ENCODE measurements at places on chromosomes 16 and 17. TPM values are rescaled to one million over a fixed set of nuclear protein-coding genes. Genes with fewer than 3 reads are reported as not detected.

DNA sequence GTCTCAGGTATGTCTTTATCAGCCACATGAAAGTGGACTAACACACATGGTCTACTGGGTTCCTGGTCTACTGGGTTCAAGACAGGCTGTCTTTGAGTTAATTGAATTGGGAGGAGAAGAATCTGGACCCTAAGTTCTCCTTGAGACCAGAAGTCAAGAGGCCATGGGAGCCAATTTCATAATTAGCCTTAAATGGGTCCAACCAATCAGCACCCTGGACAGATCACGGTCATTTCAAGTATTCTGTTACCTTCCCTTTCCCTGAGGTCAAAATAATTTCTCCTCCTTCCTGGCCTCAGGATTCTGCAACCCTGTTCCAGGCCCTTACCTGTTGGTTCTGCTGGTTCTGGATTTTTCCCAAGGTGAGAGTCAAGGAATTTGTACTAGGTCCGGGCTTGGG is 23.8 kb downstream of the OSBPL7 start:
- no peaks in the 10 kb centered on the region for H3K4me1 ChIP-seq
- no peaks in the 10 kb centered on the region for H3K36me3 ChIP-seq
- H3K27me3 ChIP-seq: no peaks in the 10 kb centered on the region
- no peak for DNase-seq

DNA sequence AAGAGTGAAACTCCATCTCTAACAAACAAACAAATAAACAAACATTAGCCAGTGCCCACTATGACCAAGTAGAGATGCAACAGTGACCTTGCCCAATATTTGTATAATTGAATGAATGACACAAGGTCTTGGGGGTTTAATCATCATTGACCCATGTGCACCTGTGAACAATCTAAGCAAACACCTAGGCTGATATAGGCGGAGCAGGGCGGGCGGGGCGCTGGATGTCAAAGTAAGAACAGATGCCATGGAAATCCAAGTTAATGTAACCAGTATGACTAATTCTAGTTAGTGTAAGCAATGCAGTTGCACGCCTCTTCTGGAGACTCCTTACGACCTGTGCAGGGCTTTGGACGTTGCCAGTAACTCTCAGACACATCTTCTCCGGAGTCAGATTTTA is 17.6 kb downstream of the RCVRN start:
- H3K4me1 ChIP-seq: no peaks in the 10 kb centered on the region
- DNase-seq: no peak
- H3K4me3 ChIP-seq: no peak overlapping the region
- no peaks in the 10 kb centered on the region for H3K27me3 ChIP-seq
- no peak overlapping the region for H3K27ac ChIP-seq

DNA sequence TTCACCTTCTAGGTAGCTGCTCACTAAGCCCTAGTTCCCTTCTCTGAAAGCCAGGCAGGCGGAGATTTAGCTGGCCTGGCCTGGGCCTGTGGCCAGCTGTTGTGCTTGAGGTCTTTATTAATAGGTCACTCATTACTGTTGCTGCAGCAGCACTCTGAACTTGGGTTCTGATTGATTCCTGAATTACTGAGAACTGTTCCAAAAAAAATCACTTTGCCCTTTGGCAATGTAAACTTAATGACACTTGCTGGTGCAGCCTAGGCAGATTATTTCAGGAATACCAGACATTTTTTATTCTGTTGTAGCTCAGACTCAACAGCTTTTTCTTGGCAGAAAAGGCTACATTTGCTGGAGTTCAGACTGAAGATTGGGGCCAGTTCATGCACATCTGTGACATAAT is 2.7 kb downstream of the TOM1L1 start:
- no peak overlapping the region for H3K27ac ChIP-seq
- no peak overlapping the region for H3K4me3 ChIP-seq
- no peaks in the 10 kb centered on the region for H3K27me3 ChIP-seq
- H3K36me3 ChIP-seq: no peaks in the 10 kb centered on the region

DNA sequence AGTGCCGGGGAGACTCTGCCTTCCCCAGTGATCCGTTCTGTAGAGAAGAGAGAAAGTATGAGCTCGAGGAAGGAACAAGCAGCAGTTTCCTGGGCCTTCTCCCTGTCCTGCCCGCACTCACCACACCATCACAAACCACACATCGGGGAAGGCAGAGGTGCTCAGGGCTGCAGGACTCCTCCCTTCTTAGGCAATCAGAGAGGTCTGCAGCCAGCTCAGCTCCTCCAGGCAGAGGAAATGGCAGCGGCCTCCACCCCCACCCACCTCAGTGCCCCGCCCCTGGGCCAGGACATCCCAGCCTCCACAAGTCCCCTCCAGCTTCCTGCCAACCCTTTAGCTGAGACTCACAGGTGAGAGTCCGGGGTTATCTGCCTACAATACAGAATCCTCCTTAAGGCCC is 2.0 kb downstream of the ZNF319 start:
- no peak overlapping the region for H3K4me3 ChIP-seq
- H3K36me3 ChIP-seq: peaks cover 37% of the 10 kb centered on the region
- DNase-seq: no peak
- H3K4me1 ChIP-seq: peaks cover 38% of the 10 kb centered on the region
- H3K27ac ChIP-seq: peak overlapping the region; percentile 6

GRCh38 chr16:29806099-29806579 is at the start of gene MAZ:
Gene MAZ, plus strand, starts transcription at chr16:29806529. Its CDS starts 173 bp downstream, at chr16:29806702.
- no peak for DNase-seq
- peak within 1 kb of the TSS; percentile 78 for H3K4me3 ChIP-seq
- no peaks in the 10 kb centered on the region for H3K4me1 ChIP-seq
- H3K36me3 ChIP-seq: peaks cover 14% of the 10 kb centered on the region
- no peaks in the 10 kb centered on the region for H3K27me3 ChIP-seq

GRCh38 chr16:1775846-1776671 is 3.1 kb upstream of the MRPS34 start:
- no peak for DNase-seq
- no peak overlapping the region for H3K4me3 ChIP-seq
- peaks cover 37% of the 10 kb centered on the region for H3K36me3 ChIP-seq
- no peaks in the 10 kb centered on the region for H3K27me3 ChIP-seq
- H3K4me1 ChIP-seq: peaks cover 41% of the 10 kb centered on the region

GRCh38 chr17:15031975-15032374 is 233.2 kb downstream of the PMP22 start:
- no peak overlapping the region for H3K4me3 ChIP-seq
- no peaks in the 10 kb centered on the region for H3K4me1 ChIP-seq
- no peak overlapping the region for H3K27ac ChIP-seq
- no peak for DNase-seq
- H3K27me3 ChIP-seq: no peaks in the 10 kb centered on the region

- H3K27ac ChIP-seq: peak overlapping the region; percentile 3
- H3K4me3 ChIP-seq: no peak overlapping the region
- H3K27me3 ChIP-seq: no peaks in the 10 kb centered on the region
- DNase-seq: no peak
- no peaks in the 10 kb centered on the region for H3K4me1 ChIP-seq
These were observed 3.4 kb upstream of the NAT9 start for GRCh38 chr17:74779501-74779900.

- no peak overlapping the region for H3K4me3 ChIP-seq
- DNase-seq: no peak
- peaks cover 10% of the 10 kb centered on the region for H3K4me1 ChIP-seq
- no peak overlapping the region for H3K27ac ChIP-seq
- no peaks in the 10 kb centered on the region for H3K27me3 ChIP-seq
These were observed 16.4 kb downstream of the GGA3 start for GRCh38 chr17:75245011-75245410.

DNA sequence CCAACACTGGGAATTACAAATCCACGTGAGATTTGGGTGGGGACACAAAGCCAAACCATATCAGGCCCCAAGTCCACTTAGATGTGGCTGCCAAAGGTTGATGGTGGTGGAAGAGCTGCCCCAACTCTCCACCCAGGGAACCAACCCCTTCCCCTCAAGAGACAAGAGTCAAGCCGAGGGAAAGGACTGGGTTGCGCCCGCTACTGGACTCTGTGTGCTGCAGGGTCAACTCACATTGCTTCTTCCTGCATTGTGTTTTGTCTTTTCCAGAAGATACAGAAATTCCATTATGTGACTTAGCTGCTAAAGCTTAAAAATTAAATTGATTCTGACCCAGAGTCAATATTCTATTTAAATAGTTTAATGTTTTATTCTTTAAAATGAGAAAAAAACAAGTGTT is 58.5 kb downstream of the ADAMTS18 start:
- H3K27ac ChIP-seq: no peak overlapping the region
- H3K36me3 ChIP-seq: no peaks in the 10 kb centered on the region
- no peak for DNase-seq
- no peaks in the 10 kb centered on the region for H3K4me1 ChIP-seq
- no peaks in the 10 kb centered on the region for H3K27me3 ChIP-seq

- no peaks in the 10 kb centered on the region for H3K4me1 ChIP-seq
- H3K36me3 ChIP-seq: no peaks in the 10 kb centered on the region
- no peaks in the 10 kb centered on the region for H3K27me3 ChIP-seq
- H3K4me3 ChIP-seq: no peak overlapping the region
- no peak for DNase-seq
- no peak overlapping the region for H3K27ac ChIP-seq
These were observed 567.4 kb upstream of the ZFHX3 start for GRCh38 chr16:73615071-73615940.

DNA sequence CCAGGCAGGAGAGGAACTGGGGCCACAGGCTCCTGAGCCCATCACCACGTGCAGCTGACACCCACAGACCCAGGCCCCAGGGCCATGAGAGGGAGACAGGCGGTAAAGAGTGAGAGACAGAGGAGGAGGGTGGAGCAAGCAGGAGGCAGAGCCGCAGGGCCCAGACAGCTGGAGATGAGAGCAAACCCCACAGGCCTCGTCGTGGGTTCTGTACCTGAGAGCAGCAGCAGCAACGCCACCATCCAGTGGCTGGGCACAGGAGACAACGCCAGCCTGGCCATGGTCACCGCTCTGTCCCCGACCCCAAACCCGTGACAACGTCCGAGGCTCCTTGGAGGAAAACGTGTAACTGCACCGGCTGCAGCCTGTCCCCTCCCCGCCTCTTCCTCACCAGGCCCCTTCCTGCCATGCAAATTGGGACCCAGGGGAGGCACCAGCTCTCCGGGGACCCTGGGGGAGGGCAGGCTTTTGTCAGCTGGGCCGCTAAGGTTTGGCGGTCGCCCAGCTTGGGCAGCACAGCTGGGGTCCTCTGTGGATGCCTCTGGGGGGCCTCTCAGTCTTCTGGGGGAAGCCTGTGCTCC is at the start of gene CD79B:
CD79B (minus strand) TSS at position 351 of the 581 bp plus-strand sequence; CDS start at position 281, 70 bp downstream.
- H3K4me1 ChIP-seq: peaks cover 20% of the 10 kb centered on the region
- peak within 1 kb of the TSS; percentile 23 for H3K4me3 ChIP-seq
- H3K27ac ChIP-seq: peak within 1 kb of the TSS; percentile 71
- DNase-seq: no peak

DNA sequence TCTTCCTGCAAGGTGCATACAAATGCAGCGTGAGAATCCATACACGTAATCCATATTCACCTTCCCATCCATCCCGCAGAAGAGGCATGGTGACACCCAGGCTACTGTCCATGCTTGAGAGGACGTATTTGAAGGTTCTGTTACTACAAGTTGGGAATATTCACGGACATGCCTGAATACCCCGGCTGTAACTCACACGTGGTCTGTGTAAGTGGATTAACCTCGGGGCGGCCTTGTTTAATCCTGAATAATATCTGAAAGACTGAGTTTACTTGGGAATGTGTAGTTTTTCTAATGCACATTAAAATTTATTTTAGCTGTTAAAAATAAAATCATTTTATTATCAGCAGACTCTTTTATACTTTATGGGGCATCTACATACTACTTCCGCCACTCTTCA is 13.1 kb downstream of the CPSF4L start:
- H3K27ac ChIP-seq: no peak overlapping the region
- H3K4me1 ChIP-seq: no peaks in the 10 kb centered on the region
- H3K36me3 ChIP-seq: peaks cover 34% of the 10 kb centered on the region
- no peak for DNase-seq
- no peak overlapping the region for H3K4me3 ChIP-seq
- no peaks in the 10 kb centered on the region for H3K27me3 ChIP-seq

- peak overlapping the region; percentile 82 for H3K4me3 ChIP-seq
- H3K4me1 ChIP-seq: no peaks in the 10 kb centered on the region
These were observed 1.1 kb upstream of the ZNF747 start for GRCh38 chr16:30535777-30536190.

- no peak for DNase-seq
- no peaks in the 10 kb centered on the region for H3K27me3 ChIP-seq
- H3K4me1 ChIP-seq: no peaks in the 10 kb centered on the region
- H3K27ac ChIP-seq: no peak overlapping the region
- H3K36me3 ChIP-seq: peaks cover 68% of the 10 kb centered on the region
These were observed 40.3 kb downstream of the NDE1 start for GRCh38 chr16:15690296-15690695.

Gene KRTAP4-5
- not detected for total RNA-seq

Gene GALNS
- 18.8 TPM for total RNA-seq

Gene DHRS7C
- 201 TPM for total RNA-seq

Gene SCGB1C2
- total RNA-seq: not detected

Gene C16orf46
- total RNA-seq: 1.5 TPM

Gene PRSS8
- total RNA-seq: not detected

Gene ERN2
- total RNA-seq: not detected

Gene MRPS34
- 77.9 TPM for total RNA-seq

Gene IGF2BP1
- total RNA-seq: not detected

Gene C16orf96
- not detected for total RNA-seq

Gene RAB40C
- total RNA-seq: 13.5 TPM

Gene UMOD
- not detected for total RNA-seq

Data from right atrium auricular region (tissue), 2 donors.